T-helper 2 cell treated with Interferon-gamma antibody and Interleukin-4, amounts not matched to agents 100 ng/mL and 5 ng/mL, for 36 hours (primary cell): ENCODE measurements at places on chromosomes 12 and 14. TPM values are rescaled to one million over a fixed set of nuclear protein-coding genes. Genes with fewer than 3 reads are reported as not detected.

Gene LRP1-AS
- not detected in 2 replicates for total RNA-seq

Gene MDGA2
- total RNA-seq, result not detected in 2 replicates

Gene ANG
- total RNA-seq, result 0.77 and 0.98 TPM in 2 replicates

Gene COX8C
- total RNA-seq, result not detected in 2 replicates

Gene NTS
- total RNA-seq, result not detected in 2 replicates

Gene RIMBP2
- total RNA-seq, result not detected in 2 replicates

Gene DNAJC22
- total RNA-seq, result 0.11 TPM in 1 of 2 replicates, not detected in the other

Gene CLEC14A
- not detected in 2 replicates for total RNA-seq

Gene KRT74
- total RNA-seq, result not detected in 2 replicates

Gene ZNF385A
- total RNA-seq, result 0.57 and 0.70 TPM in 2 replicates
